ENCODE measurements at places on chromosomes 6 and 20.
A peak's percentile ranks its signal among the peaks of the same experiment; 100 is the strongest.

DNA sequence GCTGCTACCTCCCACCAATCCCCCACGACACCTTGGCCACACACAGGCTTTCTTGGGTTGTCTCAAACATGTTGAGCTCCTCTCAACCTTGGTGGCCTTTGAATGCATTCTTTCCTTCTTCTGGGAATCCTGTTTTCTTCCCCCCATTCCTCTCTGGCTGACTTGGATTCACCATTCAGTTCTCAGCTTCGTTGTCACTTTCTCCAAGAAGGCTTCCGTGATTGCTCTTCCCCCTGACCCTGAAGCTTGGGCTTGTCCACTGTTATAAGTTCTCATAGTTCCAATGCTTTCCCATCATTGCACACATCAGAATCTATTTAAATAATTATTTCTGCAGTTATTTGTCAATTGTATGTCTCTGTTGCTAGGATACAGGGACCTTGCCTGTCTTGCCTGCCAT, 64.2 kb downstream of the RBM38 start:
- no peak for DNase-seq

DNA sequence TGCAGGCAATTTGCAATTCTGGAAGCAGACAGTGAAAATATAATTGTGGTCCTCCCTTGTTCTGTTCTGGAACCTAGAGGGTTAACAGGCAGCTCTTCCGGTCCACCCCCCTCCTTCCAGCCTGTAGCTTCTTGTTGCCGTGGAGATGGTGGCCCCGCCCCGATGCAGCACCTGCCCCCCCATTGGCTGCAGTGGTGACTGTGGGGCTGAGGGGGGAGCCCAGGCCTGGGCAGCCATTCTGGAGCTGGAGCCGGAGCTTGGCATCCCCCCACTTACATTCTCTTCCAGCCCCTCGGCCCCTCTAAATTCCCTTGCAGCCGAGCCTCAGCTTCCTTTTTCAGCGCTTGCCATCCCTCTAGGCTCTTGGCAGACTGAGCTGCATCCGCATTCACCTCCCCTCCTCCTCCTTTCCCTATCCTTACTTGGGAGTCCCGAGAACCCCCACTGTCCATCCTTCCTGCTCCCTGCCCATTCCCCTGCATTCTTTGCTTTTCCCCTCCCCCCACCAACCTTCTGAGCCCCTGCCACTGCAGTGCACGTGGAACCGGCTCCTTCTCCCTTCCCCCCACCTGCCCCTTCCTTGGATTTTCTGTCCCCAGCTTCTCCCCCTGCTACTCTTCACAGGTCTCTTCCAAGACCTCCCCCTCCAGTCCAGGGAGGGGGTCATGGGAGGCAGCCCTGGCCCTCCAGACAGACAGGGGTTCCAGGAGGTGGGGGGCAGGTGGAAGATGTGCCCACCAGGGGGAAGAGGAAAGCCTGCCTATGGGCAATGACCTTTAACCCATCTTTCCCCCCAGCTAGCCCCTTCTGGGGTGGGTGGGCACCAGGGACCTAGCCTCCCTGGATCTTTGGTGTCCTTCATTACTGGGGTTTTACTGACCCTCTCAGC, 11.4 kb downstream of the SYNGAP1 start:
- peak; percentile 68 for DNase-seq

DNA sequence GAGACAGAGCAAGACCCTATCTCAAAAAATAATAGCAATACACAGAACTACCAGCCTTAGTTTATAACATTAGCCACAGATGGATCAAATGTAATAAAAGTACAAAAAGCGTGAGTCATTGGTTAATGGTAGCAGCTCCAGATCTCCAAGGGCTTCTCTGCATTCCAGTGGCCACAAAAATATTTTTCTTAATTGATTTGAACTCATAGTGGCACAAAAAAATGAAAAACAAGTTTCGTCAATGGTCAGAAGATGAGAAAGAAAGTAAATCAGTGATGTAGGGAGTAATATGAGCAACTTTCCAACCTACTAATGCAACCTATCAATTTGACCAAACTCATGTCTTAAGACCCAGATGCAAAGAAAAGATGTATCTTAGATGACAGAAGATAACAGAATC, 79.6 kb downstream of the CEP57L1 start:
- no peak for DNase-seq

GRCh38 chr20:60055740-60056139, 97.5 kb downstream of the CDH26 start:
- no peak for DNase-seq

DNA sequence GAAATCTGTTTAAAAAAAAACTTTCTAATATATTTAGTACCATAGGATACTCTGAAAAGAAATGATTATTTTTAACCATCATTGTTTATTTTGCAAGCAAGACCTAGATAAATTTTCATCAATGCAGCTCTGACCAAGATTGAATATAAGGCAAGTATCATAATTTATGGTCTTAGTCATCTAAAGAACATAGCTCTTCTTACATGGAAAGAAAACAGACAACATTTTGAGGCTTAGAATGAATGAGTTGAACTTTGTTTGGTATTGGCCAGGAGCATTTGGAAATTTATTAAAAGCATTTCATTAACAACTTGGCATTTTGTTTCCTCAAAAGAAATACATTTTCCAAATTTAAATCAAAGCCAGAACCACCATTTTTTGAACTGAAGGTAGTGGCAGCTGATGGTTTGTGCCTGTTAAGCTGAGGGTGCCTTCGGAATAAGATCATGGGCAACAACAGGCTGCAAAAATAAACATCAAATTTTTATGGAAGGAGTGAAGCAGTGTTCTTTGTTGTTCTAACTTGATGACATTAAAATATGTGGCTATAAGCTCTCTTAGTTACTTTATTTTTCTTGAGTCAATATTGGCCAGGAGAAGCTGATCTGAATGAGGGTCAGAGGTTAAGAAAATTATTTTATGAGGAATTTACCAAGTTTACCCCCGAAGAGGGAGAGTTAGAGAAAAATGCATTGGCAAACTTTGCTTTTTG, 6.7 kb upstream of the ATXN1 start:
- no peak for DNase-seq

- DNase-seq = no peak
These were observed 303.8 kb upstream of the MAN1A1 start for GRCh38 chr6:119653329-119653728.

GRCh38 chr20:25178563-25179438, 16.7 kb upstream of the ENTPD6 start:
- no peak for DNase-seq

- DNase-seq = no peak
These were observed 67.6 kb downstream of the NUDT3 start for GRCh38 chr6:34324738-34325444.

- DNase-seq = no peak
These were observed 238.7 kb upstream of the RREB1 start for GRCh38 chr6:6869094-6869493.

DNA sequence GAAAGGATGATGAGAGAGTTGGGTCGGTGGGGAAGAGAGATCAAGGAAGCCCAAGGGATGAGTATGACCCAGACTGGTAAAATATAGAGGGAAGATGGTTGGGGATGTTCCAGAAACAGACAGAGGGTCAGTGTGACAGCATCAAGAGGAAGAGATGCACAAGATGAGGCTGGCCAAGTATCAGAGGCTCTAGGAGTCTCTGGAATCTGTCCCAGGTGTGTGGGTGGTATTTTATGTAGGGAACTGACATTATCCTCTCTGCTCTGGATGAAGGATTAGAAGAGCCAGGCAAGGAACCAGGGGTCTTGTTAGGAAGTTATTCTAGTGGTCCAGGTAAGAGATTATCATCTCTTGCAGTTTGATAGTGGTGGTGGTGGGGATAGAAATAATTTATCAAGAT, 3.6 kb downstream of the PAK5 start:
- DNase-seq = no peak

DNA sequence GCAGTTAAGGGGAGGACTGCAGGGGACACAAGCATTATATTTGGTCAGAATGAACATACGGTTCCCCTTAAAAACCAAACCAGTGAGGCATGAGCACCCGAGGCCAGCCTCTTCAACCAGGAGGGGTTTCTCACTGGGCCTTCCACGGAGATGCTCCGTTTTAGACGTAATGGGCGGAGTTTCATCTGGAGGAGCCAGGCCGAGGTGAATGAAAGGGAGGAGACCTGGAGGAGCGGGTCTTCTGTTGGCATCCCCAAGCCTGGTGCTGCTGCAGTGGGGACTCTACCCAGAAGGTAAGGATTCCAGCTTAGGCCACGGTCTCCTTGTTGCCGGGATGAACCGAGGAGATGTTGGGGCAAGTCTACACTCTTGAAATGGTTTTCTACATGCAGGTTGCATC, 47.4 kb downstream of the ADNP start:
- DNase-seq = no peak

DNA sequence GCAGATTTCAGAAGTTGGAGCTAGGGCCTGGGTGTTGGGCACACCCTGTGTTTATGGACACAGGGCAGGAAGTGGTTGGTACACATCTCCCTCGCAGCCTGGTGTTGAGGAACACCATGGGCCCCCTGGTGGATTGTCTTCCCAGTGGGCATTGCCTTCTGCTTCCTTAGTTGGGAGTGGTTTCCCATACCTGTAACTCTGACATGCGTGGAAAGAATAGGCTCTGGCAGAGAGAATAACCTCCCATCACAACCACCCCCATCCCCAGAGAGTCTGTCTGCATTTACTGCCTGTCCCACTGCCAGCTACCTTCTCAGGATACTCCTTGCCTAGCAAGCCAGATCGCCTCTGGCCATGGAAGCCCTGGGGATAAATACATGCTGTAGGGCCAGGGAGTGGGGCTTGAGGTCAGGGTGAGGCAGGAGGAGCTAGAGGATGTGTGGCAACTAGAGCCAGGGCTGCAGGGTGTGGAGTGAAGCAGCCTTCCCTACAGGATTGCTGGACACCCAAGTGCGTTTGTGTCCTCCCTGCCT, 14.7 kb downstream of the LRRC73 start:
- no peak for DNase-seq

DNA sequence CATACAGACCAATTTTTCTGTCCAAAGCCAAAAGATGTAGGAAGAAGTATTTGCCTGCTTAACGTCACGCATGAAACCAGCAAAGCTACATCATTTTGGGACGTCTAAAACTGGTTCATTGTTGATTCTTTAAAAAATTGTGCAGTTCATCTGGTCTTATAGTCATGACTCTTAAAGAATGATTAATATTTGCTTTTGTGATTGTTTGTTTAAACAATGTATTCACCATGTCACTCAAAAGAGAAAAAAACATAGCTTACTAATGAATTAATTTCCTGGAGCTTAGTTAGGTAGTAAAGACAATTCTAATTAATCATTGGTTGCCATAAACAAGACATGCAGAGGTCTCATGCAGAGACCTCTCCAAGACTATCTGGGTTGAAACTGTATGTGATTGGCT, 157.3 kb downstream of the RPS12 start:
- DNase-seq = no peak

- no peak for DNase-seq
These were observed 31.2 kb downstream of the GPLD1 start for GRCh38 chr6:24458134-24458533.

All from stimulated activated CD8-positive, alpha-beta memory T cell treated with anti-CD3 and anti-CD28 coated beads, Interleukin-7, amount 100 ng/mL, for 24 hours (primary cell).